Activated CD4-positive, alpha-beta T cell treated with anti-CD3 and anti-CD28 coated beads for 1 hour (primary cell): ENCODE measurements at places on chromosomes 13 and 19.

DNA sequence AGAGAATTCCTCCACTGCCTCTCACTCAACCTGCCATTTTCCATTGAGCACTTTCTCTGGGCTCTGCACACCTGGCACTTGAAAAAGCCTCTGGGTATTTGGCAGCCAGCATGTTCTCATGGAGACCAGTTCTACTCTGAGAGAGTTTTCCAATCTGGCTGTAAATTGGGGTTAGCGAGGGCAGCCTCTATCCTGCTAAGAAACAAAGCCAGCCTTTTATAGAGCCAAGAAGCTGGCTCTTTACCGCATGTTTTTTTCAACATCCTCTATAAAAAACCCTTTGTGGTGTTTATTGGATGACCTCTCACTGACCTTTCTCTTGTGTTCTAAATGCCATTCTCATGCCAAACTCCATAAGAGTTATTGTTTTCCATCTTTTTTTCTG lies 52.6 kb upstream of the RCBTB2 start:
- no peak for DNase-seq

- DNase-seq = no peak
Measured at GRCh38 chr13:80437231-80437630, 96.3 kb upstream of the SPRY2 start.

DNA sequence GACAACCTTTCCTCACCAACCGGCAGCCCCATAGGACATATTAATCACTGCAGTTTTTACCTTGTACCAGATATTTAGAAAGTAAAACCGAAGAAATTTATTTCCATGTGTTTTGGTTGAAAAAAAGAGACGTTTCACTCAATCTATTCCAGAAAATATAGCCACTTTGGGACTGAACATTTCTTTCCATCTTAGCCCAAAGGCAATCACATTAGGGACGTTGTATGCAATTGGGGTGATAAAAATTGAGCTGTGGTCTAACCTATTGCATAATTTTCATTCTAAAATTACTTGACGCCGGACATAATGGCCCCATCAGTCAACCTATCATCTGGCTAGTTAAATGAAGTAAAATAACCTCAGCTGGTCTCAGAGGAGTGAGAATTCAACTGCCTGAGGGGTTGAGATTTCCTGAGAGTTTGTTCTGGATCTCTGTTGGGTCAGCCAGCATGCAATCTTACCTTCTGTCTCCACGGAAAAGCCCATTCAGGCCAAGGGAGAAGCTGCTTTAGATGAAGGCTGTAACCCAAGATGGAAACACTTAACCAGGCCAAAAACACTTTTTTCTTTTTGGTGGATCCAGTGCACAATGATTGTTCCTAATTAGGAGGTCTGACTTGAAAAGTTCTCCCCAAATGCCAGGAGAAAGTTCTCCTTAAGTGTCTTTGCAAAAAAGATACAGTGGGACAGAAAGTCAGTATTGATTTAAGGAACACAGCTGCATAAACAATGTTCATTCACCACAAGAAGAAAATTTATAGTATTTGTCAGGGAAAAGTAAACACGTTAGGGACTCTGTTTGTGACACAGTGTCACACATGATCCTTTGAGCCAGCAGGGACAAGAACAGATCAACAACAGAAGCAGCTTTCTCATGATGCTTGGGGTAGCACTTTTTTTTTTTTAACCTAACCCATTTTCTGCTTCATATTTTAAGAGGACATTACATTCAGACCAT lies 34.1 kb downstream of the DLEU7 start:
- no peak for DNase-seq

DNA sequence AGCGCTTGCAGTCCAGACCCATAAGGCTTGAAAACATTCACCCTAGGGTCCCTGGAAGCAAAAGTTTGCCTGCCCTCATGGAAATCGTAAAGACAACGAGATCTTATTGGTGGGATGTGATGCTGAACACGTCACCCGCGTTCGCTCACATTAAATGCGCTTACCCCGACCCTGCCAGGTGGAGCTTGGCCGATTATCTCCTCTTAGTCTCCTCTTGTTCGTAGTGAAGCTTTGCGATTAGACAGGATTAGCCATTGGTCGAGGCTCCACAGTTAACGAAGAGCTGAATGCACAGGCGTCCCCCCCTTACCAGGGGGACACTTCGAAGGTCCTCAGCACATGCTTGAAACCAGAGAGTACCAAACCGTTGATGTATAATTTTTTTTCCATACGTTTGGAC lies 16.0 kb upstream of the KDM4B start:
- no peak for DNase-seq

DNA sequence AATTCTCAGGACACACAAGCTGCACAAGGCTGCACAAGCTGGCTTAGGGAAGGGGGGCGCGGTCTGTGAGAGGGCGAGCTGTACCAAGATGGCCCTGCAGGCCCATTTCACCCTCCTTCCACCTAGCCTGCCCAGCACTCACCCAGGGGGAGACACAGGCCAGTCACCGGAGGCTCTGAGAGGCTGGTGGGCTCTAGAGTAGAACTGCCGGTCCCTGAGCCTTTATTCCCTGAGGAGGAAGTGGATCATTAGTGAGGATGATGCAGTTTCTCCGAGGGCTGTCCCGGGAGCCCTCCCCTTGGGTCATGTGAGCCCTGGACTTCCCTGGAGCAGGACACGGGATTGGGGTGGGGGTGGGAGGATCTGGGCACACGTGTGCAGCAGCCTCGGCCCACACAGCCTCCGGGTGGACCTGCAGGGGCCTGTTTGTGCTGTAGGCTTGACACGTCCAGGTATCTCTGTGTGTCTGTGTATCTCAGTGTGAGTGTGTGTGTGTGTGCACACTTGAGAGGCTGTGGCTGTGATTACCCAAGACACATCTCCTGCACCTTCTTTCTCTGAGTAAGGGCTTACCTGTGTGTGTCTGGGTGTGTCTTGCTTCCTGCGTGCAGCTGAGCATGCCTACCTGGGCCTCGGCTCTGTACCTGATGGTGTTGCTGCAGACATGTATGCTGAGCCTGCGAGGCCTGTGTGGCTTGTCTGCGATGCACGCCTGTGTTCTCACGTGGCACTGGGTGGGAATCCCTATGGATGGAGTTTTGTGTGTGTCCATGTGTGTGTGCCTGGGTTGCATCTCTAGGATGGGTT lies at the start of gene ACP5:
ACP5 (minus strand) TSS at position 195 of the 807 bp plus-strand sequence. CDS start 328 bp downstream, outside the sequence.
- no peak for DNase-seq

GRCh38 chr13:104460554-104460953 lies 1394.3 kb upstream of the SLC10A2 start:
- no peak for DNase-seq

DNA sequence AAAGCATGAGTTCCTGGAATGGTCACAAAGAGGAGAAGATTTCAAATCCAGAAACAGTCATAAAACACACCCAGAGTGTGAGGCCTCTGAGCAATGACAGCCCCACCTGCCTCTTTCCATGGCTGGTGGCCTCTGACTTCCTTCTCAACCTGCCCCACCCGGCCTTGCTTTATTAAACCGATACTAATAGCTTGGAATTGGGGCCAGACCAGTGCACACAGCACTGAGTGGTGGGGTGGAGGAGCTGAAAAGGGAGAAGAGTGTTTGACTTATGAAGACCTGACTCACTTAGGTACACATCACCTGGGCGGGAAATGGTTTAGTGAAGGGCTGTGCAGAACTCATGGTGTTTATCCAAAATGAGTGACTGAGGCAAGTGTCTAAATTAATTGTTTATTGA lies 20.7 kb upstream of the CEACAM6 start:
- DNase-seq = no peak

- DNase-seq = no peak
Measured at GRCh38 chr13:29987340-29987739, 136.9 kb upstream of the UBL3 start.

DNA sequence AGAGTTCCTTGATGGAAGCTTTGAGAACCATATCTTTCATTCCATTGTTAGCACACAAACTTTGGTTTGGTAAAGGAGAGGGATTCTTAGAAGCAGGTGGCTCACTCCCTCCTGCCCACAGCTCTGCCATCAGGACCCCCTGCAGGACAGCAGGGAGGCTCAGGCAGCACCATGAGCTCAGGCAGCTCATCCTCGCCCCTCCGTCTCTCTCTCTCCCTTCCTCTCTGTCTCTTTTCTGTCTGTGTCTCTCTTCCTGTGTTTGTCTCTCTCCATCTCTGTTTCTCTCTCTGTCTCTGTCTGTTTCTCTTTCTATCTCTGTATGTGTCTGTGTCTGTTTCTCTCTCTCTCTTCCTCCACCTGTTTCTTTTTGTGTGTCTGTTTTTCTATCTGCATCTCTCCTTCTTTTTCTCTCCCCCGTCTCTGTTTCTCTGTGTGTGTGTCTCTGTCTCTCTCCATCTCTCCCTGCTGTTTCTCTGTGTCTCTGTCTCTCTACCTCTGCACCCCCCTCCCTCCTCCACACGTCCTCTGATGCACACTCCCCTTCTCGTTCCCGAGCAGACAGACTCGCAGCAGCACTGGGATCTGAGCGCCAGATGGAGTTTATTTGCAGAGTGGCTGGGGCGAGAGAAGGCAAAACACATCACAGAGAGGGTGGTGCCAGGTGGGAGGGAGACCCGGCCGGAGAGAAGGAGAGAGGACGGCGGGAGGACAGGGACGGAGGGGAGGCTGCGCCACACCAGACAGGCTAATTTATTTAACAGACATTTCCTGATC lies 8.7 kb downstream of the SBK2 start:
- no peak for DNase-seq

- DNase-seq = no peak
Measured at GRCh38 chr19:29946645-29947044, 4.6 kb downstream of the URI1 start.

DNA sequence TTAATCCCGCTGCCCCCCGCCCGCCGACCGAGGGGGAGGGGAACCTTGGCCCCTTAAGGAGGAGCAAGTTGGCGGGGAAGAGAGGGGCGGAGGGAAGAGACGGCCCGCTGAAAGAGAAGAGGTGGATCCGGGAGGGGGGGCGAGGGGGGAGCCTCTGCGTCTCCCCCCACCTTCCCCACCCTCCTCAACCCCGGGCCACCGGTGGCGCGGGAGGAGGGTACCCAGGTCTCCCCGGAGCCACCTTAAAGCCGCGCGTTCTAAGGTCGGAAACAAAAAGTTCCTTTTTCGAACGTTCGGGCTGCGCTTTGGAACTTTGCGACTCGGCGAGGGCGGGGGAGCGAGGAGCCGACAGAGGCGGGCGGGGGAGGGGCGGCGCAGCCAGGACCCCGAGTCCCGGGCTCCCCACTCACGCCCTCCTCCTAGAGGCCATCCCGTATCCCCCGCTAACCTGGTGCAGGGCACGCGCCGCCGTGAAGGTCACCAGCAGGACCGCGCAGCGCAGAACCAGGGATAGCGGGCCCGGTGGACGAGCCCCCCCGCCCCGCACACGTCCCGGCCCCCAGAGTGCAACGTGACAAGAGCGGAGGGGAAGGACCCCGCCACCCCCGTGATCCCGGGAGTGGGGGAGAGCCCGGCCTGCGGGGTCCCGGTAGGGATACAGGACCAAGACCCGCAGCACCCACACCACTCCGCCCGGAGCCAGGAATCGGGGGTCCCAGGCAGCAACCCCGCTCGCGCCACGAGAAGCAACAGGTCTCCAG lies 659 bp downstream of the ERF start:
- peak; percentile 70 for DNase-seq
